ENCODE measurements at places on chromosomes 11 and 22. TPM values are rescaled to one million over a fixed set of nuclear protein-coding genes. Genes with fewer than 3 reads are reported as not detected.

DNA sequence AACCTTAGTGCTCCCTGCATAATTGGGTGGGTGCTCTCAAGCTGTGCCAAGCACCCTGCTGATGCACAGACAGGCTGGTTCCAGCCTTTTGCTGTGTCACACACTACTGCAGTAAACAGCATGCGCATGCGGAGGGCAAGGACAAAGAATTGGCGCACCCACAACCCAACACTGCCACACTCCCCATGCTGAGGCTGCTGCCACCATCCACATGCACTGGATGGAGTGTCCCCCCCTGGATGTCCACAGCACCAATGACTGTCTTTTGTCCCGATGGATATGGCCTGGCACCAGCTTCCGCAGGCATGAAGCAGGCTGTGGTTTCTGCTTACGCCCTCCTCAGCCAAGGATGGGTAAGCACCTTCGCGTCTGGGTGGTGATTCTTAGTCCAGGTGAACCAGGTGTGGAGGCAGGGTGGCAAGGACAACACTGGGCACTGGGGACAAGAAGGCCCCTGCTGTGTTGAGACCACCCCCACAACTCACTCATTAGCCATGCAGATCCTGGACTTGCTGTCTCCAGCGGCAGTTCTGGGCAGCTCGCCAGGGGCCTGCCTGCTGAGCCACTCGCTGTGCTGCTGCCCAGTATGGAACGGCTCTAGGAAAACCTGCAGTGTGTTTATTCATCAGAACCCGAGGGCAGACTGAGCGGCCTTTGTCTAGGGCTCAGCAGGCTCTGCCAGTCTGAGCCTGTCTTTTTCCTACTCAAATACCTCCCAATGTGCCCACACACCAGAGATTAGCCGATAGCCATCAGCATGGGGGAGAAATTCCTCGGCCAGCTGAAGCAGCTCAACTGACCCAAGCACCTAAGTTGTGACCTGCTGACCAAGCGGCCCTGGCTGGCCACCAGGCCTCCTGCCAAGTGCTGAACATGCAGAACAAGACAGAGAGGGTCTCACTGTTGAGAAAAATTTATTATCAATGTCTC is 8.2 kb upstream of the NAP1L4 start:
- peak; percentile 74 for DNase-seq

GRCh38 chr11:20451568-20451967 is 64.1 kb downstream of the PRMT3 start:
- DNase-seq, result no peak

DNA sequence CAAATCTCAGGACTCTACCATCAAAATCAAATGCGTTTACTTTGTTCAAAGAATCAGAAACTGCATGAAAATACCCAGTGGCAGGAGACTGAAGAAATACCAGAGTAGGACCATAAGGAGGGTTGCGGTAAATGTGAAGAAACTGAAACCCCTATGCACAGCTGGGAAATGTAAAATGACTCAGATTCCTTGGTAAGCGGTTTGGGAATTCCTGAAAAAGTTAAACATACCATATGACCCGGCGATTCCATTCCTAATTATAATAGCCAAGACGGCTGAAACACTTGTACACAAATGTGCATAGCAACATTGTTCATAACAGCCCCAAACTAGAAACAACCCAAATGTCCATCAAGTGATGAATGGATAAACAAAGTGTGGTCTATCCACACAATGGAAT is 114.1 kb upstream of the GRAMD1B start:
- DNase-seq, result no peak

The KCNJ1 gene
- 0.41 TPM for total RNA-seq

The UBQLNL gene
- 0.19 TPM for total RNA-seq

- DNase-seq, result peak; percentile 35
Observed at GRCh38 chr11:117874253-117874909, 2.1 kb downstream of the FXYD6 start.

DNA sequence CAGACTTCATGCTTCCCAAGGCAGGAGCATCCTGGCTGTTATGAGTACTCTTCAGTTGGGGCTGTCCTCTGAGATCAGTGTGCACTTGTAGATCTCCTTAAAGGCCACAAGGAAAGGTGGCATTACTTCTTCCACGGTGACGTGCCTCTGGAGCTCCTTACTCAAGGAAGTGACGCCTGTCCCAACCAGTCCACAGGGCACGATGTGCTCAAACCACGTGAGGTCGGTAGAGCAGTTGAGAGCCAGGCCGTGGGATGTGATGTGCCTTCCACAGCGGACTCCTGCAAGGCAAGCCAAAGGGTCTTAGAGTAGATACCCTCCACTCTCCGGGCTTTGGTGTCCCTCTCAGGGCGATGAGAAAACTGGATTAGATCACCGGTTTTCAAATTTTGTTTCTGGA is 1.4 kb downstream of the LIPT2 start:
- no peak for DNase-seq

Measured in neural progenitor cell (in vitro differentiated cells).